ENCODE measurements at places on chromosomes 13 and 19.

- no peak for DNase-seq
Observed at GRCh38 chr13:92530364-92530763, 696.2 kb upstream of the GPC6 start.

DNA sequence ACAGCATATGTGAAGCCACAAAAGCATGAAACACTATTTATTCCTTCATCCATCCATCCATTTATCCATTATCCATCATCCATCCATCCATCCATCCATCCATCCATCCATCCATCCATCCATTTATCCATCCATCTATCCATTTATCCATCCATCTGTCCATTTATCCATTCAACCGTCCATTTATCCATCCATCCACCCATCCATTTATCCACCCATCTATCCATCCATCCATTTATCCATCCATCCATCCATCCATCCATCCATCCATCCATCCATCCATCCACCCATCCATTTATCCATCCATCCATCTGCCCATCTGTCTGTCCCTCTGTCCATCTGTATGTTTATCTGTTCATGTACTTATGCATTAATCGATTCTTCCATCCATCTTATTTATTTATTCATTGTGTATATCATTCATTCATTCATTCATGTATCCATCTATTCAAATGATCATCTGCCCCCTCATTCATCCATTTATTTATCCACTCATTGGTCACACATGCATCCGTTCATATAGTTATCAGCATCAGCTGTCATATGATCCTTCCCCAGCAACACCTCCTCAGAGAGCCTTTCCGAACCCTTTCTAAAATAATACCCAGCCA is 7.0 kb upstream of the MYH14 start:
- DNase-seq, result no peak

- DNase-seq, result no peak
Observed at GRCh38 chr13:22599156-22599555, 581.6 kb upstream of the SGCG start.

DNA sequence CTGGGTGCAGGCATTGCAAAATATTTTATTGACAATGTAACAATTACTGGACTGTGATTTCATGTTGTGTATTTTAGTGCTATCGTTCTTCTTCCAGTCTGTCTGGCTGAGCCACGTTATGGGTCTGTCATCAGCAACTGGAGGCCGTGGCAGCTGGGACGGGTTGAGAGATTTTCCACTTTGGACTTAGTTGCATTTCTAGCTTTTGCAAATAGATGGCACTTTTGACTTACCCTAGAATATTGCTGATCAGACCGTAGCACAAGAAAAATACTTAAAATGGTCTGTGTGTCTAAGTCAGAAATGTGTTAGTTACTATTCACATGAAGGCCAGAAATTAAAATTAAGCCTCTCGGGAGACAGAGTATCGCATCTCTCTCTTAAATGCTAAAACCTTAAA is 211.1 kb downstream of the TEX29 start:
- DNase-seq, result no peak

DNA sequence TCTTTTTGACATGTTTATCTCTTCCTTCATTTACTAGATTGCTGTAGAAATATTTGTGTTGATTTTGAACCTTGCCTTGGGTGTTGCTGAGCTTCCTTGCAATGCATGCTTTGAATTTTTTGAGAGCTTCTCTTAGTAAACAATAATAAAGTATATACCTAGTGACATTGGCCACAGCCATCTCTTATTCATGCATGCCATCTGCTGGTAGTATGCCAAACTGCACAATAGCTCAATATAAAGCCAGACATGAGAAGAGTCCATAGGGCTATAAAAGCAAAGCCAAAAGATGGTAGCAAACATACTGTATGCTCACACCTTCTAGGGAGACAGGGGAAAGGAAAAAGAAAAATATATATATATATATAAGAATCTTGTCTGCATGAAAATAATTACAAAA is 18.9 kb upstream of the ZSCAN5A start:
- peak; percentile 47 for DNase-seq

DNA sequence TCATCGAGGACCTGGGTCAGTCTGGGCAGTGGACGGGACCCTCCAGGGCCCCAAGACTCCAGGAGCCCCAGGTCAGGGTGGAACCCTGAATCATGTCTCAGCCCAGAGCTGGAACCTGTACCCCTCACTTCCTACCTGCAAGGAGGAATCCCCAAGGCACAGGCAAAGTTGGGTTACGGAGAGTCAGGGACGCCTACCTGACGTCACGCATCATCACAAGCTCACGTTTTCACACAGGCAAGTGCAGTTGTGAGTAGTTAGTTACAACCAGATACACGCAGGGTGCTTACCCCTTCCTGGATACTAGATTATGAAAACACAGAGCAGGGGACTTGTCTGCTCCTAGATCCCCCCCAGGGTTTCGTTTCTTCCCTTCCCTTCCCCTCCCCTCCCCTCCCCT is 1.9 kb downstream of the RETN start:
- no peak for DNase-seq

GRCh38 chr13:51251480-51251879 is 29.3 kb downstream of the FAM124A start:
- no peak for DNase-seq

- no peak for DNase-seq
Observed at GRCh38 chr19:27738569-27739193, 1474.3 kb downstream of the UQCRFS1 start.

GRCh38 chr19:50796128-50796633 is 6.0 kb downstream of the ACP4 start:
- peak; percentile 29 for DNase-seq
